ENCODE measurements at places on chromosomes 1 and 21.

GRCh38 chr1:182754543-182755314 lies 34.8 kb upstream of the NPL start:
- no peak for DNase-seq

GRCh38 chr1:42035205-42035829 lies 116.6 kb upstream of the HIVEP3 start:
- DNase-seq: no peak

DNA sequence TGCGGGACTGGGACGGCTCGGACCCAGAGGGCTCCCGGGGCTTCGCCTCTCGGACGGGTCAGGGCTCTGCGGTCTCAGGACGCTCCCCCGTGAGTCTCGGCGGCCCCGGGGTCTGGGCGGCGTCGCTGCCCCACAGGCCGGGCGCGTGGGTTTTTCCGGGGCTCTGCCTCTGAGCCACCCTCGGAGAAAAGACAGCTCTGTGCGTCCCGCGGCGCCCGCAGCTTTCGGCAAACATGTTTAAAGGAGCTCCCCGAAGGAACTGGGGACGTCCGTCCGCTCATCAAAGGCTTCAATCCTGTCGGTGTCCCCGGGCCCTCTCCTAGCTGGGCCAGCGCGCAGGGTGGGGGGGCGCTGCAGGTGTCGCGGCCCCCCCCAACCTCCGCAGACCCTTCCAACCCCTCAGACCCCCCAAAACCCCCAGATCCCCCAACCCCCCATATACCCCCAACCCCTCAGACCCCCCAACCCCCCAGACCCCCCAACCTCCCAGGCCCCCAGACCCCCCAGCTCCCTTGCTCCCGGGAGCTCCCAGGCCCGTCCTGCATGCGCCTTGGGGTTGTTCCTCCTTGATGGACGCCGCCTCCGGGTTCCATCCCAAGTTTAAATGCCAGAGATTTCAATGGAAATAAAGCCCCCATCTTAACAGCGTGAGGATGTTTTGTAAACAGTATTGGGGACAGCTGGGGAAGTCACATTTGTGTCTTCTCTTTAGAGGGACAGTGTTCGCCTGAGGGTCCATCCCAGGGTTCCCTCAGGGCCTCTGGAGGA lies 996 bp upstream of the C1orf159 start:
- no peak for DNase-seq

- no peak for DNase-seq
Observed at GRCh38 chr1:241115784-241116183, 241.2 kb downstream of the RGS7 start.

GRCh38 chr21:45899317-45900033 lies 82.1 kb upstream of the COL6A1 start:
- no peak for DNase-seq
